T-helper 1 cell (primary cell): ENCODE measurements at places on chromosomes 5 and 9.

GRCh38 chr5:127307868-127308267, 17.3 kb downstream of the MEGF10 start:
- no peak for DNase-seq

DNA sequence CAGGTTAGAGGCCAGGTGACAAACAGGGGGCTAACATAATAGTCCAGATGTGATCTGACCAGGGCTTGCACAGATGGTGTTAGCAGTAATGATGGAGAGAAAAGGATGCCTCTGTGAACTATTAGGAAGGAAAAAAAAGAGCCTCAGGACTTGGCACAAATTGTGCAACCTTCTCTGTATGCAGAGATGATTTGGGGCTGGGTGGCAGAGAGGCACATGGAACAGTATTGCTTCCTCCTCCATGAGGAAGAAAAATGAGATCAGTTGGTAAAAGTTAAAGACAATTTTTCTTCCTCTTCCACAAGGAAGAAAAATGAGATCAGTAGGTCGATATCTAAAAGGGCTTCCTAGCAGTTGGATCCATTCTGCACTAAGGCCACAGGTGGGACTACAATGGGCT, 13.9 kb upstream of the ANXA6 start:
- DNase-seq, result no peak

DNA sequence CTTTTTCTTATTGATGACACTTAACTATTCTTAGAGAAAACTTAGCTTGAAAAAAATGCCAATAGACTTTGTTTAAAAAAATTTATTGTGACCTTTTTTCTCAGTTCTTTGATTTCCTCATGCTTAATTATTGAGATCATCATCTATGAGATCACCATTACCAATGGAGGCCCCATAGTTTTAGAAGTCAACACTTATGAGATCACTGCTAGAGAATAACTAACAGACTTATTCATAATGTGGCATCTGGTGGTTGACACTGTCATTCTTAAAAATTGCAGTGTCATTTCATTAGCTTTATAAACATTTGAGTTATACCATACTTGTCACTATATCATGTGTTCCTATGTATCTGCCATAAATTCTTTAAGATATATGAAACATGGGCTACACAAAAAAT, 14.9 kb upstream of the FEM1C start:
- no peak for DNase-seq

DNA sequence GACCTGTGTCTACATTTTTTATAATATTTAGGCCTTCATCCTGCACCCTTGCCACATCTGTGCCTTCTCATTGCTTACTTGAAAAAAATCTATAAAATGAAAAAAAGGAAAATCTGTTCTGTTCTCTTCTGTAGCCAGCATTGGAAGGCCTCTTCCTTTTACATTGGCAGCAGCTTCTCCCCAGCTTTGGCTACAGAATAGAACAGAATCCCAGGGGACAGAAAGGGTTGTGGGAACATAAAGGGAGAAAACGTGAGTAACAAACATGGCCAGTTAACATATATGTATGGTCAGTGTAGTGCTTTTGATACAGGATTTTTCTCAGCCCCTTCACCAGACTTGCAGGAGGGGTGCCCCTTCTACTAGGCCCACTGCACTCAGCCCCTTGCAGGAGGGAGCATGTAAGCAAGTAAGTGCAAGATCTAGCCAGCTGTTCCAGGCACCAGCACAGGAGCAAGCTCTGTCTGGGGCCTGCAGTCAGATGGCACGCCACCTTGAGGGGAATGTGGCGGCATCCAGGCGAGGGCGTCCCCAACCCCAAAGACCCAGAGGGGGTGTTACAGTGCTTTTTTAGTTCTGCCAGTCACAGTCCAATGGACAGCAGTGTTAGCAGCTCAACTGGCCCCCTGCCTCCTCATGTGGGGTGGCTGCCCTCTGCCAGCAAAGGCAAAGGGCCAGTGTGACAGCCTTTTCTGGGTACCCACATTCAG, 330.5 kb upstream of the ZNF462 start:
- no peak for DNase-seq

- no peak for DNase-seq
Observed at GRCh38 chr9:88936132-88936531, 55.1 kb upstream of the S1PR3 start.

DNA sequence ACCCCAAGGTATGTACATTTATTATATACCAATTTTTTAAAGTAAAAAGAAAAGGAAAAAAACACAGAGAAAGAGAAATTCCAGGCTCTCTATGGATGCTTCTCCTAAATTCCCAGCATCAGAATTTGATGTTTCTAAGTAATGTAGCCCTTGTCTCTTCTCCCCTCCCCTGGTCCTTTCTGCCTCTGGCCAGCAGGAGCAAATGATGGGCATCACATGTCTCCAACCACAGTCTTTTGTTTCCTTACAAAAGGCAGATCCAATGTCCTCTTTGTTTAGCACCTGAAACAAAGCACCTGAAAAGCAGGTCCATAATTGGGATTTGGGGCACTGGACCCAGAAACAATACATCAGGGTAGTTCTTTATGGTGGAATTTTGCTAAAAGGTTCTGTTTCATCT, 50.4 kb upstream of the APC start:
- no peak for DNase-seq

GRCh38 chr9:137640862-137641261, 22.1 kb downstream of the EHMT1 start:
- DNase-seq, result no peak

DNA sequence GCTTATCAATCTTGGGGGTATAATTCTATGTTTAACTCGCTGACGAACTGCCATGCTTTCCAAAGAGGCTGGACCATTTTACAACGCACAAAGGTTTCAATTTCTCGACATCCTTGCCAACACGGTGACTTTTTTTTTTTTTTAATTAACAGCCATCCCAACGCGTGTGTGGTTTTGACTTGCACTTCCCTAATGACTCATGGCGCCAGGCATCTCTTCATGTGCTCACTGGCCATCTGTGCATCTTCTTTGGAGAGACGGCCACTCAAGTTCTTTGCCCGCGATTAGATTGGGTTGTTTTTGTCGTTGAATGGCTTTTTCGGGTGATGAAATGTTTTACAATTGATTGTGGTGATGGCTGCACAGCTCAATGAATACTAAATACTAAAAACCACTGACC, 12.5 kb upstream of the CARD9 start:
- DNase-seq, result no peak

GRCh38 chr5:603081-603998, 8.8 kb upstream of the CEP72 start:
- no peak for DNase-seq

- DNase-seq, result no peak
Observed at GRCh38 chr9:115034801-115035200, 83.2 kb downstream of the TNC start.

DNA sequence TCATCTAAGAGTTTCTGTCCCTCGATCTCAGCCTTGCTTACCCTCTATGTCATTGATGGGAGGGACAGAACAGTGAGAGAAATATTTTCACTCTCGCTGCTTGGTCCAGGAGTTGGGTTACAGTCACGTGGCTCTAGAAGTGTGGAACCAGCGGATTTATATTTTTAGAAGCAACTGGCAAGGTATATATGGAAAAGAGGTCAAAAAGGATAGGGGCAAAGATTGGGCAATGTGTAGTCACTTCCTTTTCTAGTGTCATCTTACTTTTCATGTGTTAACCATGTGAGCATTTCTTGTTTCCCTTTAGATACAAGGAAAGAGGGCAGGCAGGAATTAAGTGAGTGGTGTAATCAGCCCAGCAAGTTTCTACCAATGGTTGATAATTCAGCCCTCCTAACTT, 111.5 kb upstream of the ZNF366 start:
- DNase-seq, result no peak

- DNase-seq, result no peak
Observed at GRCh38 chr5:35246411-35246810, 16.1 kb upstream of the PRLR start.
